ENCODE measurements at places on chromosomes 5 and 9.

DNA sequence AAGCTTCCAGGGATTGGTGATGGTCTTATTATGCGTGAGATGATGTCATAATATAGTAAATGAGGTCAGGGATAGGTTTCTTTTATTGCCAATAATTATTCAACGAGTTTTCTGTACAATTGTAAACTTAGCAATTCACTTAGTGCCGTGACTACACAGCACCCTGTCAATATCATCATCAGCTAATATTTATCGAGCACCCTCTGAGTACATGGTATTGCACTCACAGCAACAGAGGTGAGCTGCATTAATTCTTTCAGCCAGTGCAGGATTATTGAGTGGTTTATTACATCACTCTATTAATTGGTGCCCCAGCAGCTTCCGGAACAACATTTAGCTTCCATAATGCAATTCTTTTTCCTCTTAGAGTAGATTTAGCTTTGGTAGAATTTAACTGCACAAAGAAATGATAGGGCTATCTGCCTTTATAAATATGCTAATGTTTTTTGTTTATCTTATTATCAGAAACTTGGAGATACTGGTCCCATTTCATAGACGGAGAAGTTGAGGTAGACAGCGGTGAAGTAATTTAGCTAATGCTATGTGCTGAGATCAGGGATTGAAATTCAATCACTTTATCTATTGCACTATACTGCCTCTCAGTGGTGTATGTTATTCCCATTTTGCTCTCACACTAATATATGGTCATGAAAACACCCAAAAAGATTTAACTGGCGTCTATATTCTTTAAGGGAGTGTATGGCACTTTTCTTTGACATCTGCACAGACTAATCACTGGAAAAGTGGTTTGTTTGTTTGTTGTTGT is 726.1 kb upstream of the WWC1 start:
- no peak for DNase-seq

DNA sequence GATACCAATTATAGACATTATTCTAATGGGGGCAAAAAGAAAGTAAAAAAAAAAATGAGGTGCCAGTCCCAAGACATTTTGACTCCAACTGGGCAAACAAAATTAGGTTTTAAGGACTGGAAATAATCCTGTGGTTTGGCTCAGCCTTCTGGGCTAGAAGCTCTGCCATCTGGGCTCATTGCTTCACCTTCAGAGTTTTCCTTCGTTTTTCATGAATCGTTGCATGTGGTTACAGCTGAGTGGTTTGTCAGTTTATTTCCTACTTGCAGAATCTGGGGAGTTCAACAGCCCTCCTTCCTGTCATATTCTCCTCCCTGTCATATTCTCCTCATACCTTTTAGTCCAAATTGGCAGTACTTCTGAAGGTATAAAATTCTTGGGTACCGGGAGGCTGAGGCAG is 12.0 kb downstream of the UGT3A2 start:
- DNase-seq, result no peak

DNA sequence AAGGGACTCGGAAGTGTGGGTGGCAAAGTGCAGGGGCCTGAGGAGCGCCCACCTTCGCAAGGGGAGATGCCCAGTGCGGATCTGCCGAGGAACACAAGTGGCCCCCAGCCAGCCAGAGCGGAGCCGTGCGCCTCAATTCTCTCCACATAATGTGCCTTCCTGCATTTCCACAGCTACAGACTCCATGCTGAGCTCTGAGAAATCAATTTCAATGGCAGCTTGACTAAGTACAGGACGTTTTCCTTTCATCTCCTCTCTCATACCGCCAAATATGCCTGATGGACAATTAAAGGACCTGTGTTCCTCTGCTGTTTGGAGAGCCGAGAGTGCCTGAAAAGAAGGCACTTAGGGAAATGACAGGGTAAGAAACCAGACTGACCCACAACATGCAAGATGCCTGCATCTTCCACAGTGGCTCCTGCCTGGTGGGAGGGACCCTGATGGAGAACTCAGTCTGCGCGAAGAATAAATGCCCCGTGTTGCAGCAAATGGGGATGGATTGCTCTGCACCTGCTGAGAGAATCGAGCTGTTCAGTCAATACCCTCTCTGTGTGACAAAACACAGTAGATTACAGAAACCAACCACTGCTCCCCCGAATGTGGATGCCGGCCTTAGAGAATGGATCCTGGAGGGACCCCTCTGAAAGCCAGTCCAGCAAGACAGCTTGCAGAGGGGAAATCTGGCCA is 38.6 kb upstream of the OLFM1 start:
- DNase-seq, result no peak

GRCh38 chr9:132732326-132733259 is 62.3 kb downstream of the GTF3C4 start:
- DNase-seq, result no peak

GRCh38 chr5:19229179-19229835 is 758.7 kb downstream of the CDH18 start:
- DNase-seq, result no peak

DNA sequence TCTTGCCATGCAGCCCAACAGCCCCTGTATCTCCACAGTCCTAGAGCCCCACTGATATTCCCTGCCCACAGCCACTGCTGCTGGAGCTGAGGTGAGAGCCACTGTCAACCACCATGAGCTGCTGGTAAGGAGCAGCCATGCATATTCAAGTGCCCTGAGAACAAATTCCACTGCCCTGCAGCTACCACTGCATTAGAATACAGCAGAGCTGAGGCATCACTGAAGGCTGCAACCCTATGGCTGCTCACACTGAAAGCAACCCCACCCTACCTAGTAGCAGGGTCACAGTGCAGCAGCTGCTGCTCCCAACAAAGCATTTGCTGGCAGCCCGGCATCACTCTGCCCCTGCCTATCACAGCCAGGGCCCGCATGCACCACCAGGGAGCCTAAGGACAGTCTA is 68.6 kb downstream of the SKIC3 start:
- no peak for DNase-seq

DNA sequence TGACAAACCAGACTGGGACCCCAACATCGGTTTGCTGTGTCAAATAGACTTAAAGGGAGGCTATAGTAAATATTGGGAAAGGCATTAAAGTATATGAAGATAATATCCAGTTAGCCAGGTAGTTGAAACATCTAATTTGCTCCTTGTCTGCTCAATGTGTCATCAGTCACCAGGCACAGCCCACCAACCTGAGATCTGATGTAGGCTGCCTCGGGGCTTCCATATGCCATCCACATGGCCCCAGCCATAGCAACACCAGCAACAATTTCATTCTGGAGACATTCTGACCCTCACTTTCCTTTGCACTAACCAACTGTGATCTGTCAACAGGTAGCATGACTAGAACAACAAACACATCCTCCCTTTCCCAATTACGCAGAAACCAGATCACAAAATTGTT is 196.0 kb downstream of the NR2F1-AS1 start:
- no peak for DNase-seq

Data from activated naive CD4-positive, alpha-beta T cell treated with anti-CD3 and anti-CD28 coated beads, Interleukin-2, amount 50 U/mL, for 72 hours (primary cell).